ENCODE measurements at places on chromosomes 4 and X.

- no peak for DNase-seq
Observed at GRCh38 chr4:60249784-60250183, 950.3 kb upstream of the ADGRL3 start.

GRCh38 chrX:131393426-131393825, 104.3 kb upstream of the IGSF1 start:
- no peak for DNase-seq

DNA sequence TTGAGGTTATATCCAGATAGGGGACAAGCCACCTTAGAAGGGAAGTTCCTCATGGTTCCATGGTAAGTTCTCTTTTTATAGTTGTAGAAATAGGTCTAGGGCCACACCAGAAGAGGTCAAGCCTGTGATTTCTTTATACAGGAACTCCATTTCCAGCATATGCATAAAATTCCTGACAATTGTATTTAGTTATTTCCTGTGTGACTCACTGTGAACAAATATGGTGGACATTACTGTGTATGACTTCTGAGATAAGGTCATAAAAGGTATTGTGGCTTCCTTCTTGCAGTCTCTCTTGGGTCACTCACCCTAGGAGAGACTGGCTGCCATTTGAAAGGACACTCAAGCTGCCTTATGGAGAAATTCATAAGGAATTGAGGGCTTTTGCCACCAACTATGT, 2.2 kb upstream of the C4orf36 start:
- DNase-seq: no peak

DNA sequence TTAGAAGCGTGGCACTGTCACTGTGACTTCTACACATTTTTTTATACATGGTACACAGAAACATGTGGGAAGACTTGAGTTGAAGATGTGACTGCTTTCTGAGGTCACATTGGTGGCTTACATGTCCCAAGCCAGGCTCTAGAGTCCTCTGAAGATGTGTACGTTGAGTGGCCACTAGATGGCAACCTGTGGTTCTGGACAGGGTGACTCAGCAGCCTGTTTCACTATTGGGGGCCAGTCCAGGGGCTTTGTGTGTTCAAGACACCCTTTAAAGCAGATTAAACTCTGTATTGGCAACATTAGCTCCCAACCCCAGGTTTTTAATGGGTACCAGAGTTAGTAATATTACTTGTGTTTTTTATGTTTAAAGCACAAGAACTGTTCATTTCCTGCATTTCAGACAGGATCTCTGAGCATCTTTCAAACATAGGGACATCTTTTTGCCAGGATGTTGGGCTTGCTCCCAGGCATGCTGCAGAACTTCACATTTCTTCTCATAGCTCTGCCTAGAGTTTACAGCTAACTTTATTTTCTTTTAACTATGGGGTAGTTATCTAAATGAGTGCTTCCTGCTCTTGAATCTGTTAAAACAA, 53.0 kb downstream of the DCUN1D4 start:
- DNase-seq: peak; percentile 41

DNA sequence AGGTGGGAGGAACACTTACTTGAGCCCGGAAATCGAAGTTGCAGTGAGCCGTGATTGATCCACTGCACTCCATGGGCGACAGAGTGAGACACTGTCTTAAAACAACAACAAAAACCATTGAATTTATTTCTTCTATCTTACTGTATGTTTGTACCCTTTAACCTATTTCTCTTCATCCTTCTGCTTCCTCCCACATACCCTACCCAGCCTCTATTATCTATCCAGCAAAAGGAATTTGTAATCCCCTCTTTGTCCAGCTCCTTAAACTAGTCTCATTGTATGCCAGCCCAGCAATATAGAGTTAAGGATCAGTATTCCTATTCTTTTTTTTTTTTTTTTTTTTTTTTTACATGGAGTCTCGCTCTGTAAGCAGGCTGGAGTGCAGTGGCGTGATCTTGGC, 1.9 kb upstream of the NKAP start:
- no peak for DNase-seq
